NCI-H774 (cell line): ENCODE measurements at places on chromosomes 6 and 20.

GRCh38 chr20:1761116-1761515, 103.5 kb upstream of the SIRPG start:
- DNase-seq: no peak

- no peak for DNase-seq
Measured at GRCh38 chr20:58044931-58045555, 183.4 kb downstream of the ANKRD60 start.

- DNase-seq: no peak
Measured at GRCh38 chr20:15593081-15593480, 980.2 kb downstream of the KIF16B start.

DNA sequence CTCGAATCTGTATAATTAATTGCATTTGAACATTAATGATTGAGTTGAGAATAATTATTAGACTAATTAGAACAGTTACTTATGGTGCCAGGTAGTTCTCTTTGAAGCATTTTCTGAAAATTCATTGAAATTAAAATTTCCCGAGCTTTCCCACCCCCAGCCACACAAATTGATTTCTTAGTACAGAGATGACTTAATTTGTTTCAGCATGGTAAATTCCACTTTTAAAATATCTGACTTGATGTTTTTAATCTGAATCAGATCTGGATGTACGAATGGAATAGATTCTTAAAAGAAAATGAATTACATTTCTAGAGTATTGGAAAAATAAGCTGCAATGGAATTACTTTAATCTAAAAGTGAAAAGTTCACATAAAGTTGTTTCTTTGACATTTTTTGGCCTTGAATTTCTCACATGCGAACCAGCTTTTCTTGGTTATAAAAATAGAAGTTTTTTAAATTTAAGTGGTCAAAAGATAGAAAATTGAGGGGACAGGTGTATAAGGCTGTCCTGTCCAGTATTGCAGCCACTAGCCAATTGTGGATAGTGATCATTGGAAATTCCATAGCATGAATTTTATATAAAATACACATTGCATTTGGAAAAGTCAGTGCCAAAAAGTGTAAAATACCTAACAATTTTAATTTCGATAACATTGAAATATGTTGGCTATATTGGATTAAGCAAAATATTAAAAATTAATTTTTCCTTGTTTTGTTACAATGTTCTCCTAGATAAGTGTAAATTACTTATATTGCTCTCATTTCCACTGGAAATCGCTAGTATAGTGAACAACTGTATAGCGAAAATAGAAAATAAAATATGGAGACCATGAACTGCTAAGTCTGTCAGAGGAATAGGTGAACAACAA, 102.9 kb downstream of the OR2B2 start:
- DNase-seq: no peak

DNA sequence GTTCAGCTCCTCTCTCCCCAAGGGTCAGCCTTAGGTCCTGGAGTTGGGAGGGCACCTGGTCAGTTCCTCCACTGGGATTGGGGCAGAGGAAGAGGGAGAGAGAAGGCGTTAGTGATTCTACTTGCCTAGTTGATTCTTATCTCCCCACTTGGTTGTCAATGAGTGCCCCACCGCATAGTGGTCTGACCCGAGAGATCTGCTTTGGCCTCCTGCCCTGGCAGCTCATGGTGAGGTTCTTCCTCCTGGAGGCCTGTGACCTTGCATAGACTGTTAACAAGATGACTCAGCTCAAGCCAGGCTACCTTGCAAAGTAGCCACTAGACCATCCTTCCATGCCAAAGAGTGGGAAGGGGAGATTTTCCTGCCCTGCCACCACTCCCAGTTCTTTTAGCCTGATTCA, 160.6 kb downstream of the TMEM200A start:
- DNase-seq: no peak

DNA sequence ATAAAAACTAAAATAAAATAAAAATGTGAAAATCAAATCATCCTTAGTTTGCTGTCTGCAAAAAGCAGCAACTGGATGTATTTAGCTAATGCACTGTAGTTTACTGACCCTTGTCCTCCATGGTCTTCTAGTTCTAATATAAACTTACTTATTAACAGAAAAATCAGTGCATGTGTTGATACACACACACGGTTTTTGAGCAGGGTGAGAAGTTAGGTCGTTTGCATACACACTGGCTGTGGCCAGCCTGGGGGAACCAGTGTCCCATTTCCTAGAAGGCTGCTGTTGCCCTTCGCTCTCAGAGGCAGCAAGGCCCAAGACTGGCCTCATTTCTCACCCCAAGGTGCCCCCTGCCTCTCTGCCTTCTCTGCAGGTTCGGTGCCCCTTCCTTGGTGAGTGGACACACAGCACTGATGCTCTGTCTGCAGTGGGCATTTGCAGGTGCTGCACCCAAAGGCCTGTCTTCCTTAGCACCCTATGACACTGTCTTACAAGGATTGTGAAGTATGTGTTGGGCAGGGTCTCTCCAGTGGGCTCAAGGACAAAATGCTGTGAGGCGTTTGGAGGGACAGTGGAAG, 168.5 kb downstream of the SCP2D1 start:
- no peak for DNase-seq

DNA sequence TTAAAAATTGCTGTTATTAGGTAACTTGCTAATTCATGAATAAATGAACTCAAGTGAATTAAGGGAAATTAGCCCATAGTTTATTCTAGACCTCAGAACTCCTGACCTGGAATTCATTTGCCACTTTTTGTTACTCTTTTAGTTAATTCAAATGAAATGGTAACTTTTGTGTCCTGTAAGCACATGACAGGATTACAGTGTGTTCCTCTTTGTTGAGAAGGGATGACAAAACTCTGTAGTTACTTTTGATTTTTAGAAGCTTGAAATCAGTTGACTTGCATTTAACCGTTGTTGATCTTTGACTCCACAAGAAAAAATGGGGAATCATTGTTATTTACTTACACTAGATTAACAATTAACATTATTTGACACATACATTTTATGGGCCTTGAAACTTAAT, 6.2 kb downstream of the SLC9A8 start:
- DNase-seq: no peak

- DNase-seq: no peak
Measured at GRCh38 chr6:16483315-16483875, 245.0 kb downstream of the GMPR start.
